Mesothelial cell of epicardium (in vitro differentiated cells): ENCODE measurements at places on chromosomes 4 and X.

DNA sequence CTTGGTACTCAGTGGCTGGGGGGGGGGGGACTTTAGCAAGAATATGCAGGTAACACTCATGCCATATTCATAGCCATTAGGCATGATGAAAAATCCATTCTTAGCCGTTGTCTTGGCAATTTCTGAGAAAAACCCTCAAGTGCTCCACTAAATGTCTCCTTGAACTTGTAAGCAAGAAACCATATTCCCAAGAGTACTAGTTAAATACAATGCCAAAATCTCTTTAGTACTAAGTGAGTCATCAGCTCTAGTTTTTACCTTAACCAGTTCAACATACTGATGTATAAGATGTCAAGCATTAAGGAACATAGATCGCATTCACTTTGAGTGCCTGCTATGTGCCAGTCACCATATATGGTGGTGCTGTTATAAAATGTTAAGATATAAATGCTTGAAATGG lies 27.5 kb downstream of the UBE2D3 start:
- no peaks in the 10 kb centered on the region for H3K27me3 ChIP-seq
- peaks cover 2% of the 10 kb centered on the region for H3K4me1 ChIP-seq
- H3K4me3 ChIP-seq: no peak overlapping the region
- H3K27ac ChIP-seq: no peak overlapping the region
- peaks cover 30% of the 10 kb centered on the region for H3K36me3 ChIP-seq

- no peak overlapping the region for H3K27ac ChIP-seq
- no peak for DNase-seq
- no peaks in the 10 kb centered on the region for H3K4me1 ChIP-seq
These were observed 14.6 kb downstream of the RBBP7 start for GRCh38 chrX:16855363-16856075.

DNA sequence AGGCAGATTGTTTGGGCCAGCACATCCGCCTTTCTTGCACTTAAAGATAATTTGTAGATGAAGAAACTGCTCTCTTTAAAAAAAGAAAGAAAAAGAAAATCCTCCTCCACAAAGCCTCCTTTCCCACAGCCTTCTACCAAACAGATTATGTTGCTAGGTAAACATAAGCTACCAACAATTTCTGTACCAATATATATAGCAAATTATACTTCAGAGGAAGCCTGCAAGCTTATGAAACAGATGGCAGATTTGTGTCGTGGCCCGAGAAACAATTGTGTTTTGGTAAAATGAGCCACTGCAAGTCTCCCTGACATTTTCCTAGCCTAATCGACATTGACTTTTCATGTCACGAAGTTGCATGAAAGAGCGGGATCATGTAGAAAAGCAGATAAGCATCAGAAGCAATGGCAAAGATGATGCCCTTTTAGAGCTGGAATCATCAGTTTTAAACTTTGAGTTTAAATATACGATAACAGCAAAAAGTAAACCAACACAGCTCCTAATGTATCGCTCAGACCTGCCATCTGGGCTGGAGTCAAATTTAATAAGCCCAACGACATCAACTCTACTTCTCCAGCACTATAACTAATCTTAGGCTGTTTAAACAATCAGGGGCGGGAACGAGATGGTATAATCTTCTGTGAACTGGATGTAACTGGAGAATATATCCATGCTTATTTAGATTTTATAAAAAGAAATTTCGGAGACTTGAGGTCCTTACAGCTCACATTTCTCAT lies 94.9 kb upstream of the PLAC1 start:
- H3K4me3 ChIP-seq: no peak overlapping the region
- DNase-seq: no peak
- no peaks in the 10 kb centered on the region for H3K36me3 ChIP-seq
- no peak overlapping the region for H3K27ac ChIP-seq

DNA sequence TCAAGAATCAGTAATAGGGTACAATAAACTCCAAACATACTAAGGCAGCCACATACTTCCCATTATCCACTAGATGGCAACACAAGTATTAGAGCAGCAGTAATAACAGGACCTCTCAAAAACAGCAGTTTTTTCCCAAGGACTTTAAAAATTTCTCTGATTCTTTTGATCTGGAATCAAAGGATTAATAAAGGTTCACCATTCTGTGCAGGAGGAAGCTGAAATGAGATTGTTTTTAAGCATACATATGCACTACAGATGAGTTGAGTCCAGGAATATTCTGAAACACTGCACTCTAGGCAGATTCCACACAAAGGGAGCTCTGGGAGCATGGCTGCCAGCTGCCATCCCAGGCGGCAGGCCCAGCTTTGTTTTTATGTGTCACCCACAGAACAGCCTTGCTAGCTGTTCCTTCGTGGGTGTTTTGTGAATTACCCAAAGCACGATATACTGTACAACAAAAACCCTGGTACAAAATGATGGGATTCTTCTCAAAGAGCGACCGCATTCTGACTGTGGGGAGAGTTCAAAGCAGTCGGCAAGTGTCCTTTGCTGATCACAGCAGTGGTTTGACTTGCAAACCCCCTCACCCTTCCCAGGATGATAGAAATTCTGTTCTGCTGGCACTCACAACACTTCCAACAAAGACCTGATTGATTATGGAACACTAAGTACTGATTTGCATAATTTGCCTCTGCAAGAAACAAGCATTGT lies 61.0 kb downstream of the STX18 start:
- peaks cover 25% of the 10 kb centered on the region for H3K4me1 ChIP-seq
- DNase-seq: no peak
- H3K27me3 ChIP-seq: no peaks in the 10 kb centered on the region
- no peak overlapping the region for H3K4me3 ChIP-seq
- peak overlapping the region; percentile 66 for H3K27ac ChIP-seq

GRCh38 chr4:40350627-40351227 lies 15.6 kb downstream of the CHRNA9 start:
- DNase-seq: no peak
- H3K4me3 ChIP-seq: no peak overlapping the region
- no peaks in the 10 kb centered on the region for H3K36me3 ChIP-seq
- no peak overlapping the region for H3K27ac ChIP-seq

GRCh38 chr4:101774807-101775206 lies 15.7 kb upstream of the BANK1 start:
- no peak for DNase-seq
- H3K36me3 ChIP-seq: no peaks in the 10 kb centered on the region
- H3K4me3 ChIP-seq: no peak overlapping the region

DNA sequence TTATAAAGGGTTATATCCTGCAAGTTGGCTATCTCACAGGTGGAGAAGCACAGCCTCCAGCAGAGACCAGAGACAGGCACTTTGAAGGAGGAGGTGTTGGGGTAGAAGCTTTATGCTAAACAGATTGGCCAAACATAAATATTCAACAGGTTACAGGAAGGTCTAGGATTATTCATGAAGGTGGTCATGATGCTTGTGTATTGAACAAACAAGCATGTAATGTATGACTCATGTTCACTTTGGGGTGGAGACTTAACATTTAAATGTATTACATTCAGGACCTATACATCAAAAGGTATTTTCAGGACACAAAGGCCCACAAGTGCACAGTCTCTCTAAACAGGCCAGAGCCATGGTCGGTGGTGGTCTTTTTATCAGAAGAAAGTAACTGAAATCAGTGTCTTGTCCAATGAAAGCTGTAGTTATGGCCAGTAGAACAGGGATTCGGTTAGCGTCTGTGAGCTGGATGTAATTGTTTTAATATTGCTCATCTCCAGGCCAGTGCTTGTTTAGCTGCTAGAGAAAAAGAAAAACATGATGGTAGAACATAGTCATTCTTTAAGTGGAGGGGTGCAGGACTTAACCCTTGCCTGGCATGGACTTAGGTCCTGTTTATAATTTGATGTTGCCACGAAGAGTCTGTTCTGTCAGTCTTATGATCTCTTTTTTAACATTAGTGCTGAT lies 555.2 kb upstream of the PCDH10 start:
- H3K27me3 ChIP-seq: no peaks in the 10 kb centered on the region
- H3K27ac ChIP-seq: no peak overlapping the region
- no peaks in the 10 kb centered on the region for H3K36me3 ChIP-seq
- H3K4me3 ChIP-seq: no peak overlapping the region
- no peaks in the 10 kb centered on the region for H3K4me1 ChIP-seq
